ENCODE measurements at places on chromosomes 6 and 20. TPM values are rescaled to one million over a fixed set of nuclear protein-coding genes. Genes with fewer than 3 reads are reported as not detected.

DNA sequence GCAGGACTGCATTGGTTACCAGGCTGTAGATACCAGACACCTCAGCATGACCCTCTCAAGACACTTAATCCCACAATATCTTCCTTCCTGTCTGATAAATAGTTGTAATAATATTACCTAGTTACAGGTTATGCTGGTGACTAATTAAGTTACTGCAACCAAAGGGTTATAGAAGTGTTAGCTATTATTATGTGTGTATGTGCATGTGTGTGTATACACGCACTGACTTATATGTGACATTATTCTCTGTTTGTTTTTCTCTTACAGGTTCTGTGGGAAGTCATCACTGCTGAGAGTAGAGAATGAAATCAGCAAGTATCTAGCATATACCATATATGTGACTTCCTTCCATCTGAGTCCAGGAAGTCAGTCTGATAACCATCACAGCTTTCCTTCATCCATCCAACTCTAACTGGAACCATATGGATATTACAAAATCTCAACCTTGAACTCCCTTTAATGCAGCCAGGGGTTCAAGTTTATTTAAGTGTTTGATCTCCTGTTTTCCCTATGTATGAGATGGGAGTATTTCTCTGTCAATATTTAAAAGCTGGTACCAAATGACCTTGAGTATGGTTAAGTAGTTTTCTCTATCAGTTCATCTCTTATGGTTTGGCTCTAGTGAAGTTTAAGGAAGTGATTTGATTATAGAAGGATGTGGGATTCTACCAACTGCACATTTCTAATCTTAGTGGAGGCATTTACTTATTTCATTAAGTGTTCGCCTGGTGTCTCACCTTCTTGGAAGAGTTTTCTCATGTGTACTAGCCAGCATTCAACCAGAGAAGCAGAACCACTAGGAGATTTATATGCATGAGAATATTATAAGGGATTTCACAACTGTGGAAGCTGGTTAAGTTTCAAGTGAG is 313.2 kb downstream of the HIVEP2 start:
- H3K4me3 ChIP-seq = no peak overlapping the region
- no peaks in the 10 kb centered on the region for H3K27me3 ChIP-seq
- no peak for DNase-seq
- no peaks in the 10 kb centered on the region for H3K36me3 ChIP-seq

DNA sequence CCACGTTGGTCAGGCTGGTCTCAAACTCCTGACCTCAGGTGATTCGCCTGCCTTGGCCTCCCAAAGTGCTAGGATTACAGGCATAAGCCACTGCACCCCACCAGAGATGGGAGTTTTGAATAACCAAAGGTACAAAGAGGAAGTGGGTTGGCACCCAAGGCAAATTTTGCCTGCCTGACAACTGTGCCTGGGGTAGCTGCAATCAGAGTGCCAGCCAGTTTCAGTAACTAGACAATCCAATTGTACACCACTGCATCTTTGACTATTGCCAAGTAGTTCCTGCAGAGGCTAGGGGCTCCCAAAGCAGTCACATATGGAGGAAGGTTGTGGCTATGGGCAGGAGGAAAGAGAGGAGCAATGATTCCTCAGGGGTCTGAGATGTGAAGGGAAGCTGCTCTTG is 16.6 kb downstream of the ZC3H12D start:
- H3K36me3 ChIP-seq = no peaks in the 10 kb centered on the region
- H3K4me3 ChIP-seq = no peak overlapping the region
- H3K27me3 ChIP-seq = no peaks in the 10 kb centered on the region
- DNase-seq = no peak
- H3K4me1 ChIP-seq = no peaks in the 10 kb centered on the region
- no peak overlapping the region for H3K27ac ChIP-seq

DNA sequence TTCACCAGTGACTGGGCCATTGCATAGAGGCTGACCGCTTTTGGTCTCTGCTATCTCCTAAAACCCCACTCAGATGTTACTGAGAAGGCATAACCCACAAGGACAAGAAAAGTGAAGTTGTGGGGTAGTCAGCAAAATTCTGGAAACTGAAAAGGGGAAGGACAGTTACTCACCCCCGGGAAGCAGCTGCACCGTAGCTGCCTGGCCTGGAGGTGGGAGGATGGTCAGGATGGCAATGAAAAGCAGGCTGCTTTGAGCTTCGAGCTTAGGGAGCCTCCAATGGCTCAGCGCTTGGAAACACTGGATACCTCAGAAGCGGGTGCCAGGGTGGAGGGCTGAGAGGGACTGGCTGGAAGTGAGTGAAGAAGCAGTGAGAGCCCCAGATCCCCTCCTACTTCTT is 56.0 kb downstream of the KCNK5 start:
- no peak overlapping the region for H3K4me3 ChIP-seq
- H3K27me3 ChIP-seq = no peaks in the 10 kb centered on the region
- no peaks in the 10 kb centered on the region for H3K36me3 ChIP-seq
- H3K4me1 ChIP-seq = peaks cover 10% of the 10 kb centered on the region
- no peak overlapping the region for H3K27ac ChIP-seq
- no peak for DNase-seq

- H3K27ac ChIP-seq = no peak overlapping the region
- no peak for DNase-seq
- no peak overlapping the region for H3K4me3 ChIP-seq
- H3K27me3 ChIP-seq = no peaks in the 10 kb centered on the region
- no peaks in the 10 kb centered on the region for H3K36me3 ChIP-seq
- no peaks in the 10 kb centered on the region for H3K4me1 ChIP-seq
These were observed 560.4 kb upstream of the SYNCRIP start for GRCh38 chr6:86203044-86203443.

DNA sequence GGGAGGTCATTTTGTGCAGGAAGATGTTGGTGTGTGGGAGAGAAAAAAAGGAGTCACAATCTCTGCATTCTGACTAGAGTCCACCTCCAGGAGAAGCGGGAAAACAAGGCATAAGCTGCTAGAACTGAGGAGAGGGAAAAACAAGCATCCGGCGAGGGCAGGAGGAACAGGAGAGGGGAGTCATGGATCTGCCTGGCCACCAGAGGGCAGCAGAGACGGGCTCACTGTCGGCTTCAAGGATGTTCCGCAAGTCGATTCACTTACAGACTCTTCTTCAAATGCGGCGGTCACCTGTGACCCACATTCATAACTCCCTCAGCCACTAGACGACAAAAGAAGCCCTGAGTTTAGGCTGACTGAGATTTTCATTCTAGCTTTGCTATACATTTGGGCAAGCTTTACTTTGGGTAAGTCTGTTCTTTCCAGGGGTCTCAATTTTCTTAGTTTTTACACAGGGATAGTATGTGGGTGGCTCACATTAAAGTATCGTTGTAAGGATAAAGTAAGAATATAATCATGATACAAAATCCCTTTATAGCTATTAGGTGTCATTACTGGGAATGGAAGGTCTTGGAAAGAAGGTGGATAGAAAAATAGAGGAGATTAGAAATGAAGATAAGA is 6.6 kb upstream of the BTNL2 start:
- no peak overlapping the region for H3K4me3 ChIP-seq
- H3K4me1 ChIP-seq = peaks cover 9% of the 10 kb centered on the region
- no peaks in the 10 kb centered on the region for H3K36me3 ChIP-seq
- no peak for DNase-seq
- no peaks in the 10 kb centered on the region for H3K27me3 ChIP-seq

- no peak overlapping the region for H3K4me3 ChIP-seq
- no peaks in the 10 kb centered on the region for H3K36me3 ChIP-seq
- no peak for DNase-seq
These were observed 177.2 kb downstream of the CLIC5 start for GRCh38 chr6:45838451-45838850.

DNA sequence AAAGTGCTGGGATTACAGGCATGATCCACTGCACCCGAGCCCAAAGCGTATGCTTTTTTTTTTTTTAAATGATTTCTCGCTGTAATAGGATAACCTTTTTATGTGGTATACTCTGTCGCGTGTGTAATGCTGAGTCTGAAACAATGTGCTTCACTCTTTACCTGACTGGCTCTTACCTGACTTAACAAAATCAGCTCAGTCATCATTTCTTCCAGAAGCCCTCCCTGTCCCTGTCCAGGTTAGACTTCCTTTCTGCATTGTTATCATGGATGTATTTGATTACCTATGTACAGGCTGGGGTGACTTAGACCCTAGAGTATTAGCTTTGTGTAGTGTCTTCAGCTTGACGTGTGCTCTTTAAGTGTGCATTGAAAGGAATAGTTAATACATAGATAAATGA is 67.1 kb downstream of the NCOA7 start:
- no peak overlapping the region for H3K27ac ChIP-seq
- H3K36me3 ChIP-seq = no peaks in the 10 kb centered on the region
- DNase-seq = no peak
- no peak overlapping the region for H3K4me3 ChIP-seq
- no peaks in the 10 kb centered on the region for H3K27me3 ChIP-seq

GRCh38 chr20:48684501-48685041 is 143.2 kb downstream of the PREX1 start:
- peaks cover 75% of the 10 kb centered on the region for H3K4me1 ChIP-seq
- no peak for DNase-seq
- H3K27me3 ChIP-seq = no peaks in the 10 kb centered on the region
- H3K4me3 ChIP-seq = no peak overlapping the region
- H3K27ac ChIP-seq = peak overlapping the region; percentile 45

Gene GINS1
- total RNA-seq = 0.20 TPM

GRCh38 chr20:43446361-43446879 is 11.3 kb upstream of the SRSF6 start:
- no peak for DNase-seq
- no peak overlapping the region for H3K4me3 ChIP-seq
- peaks cover 7% of the 10 kb centered on the region for H3K4me1 ChIP-seq

Gene CSE1L
- 38.5 TPM for total RNA-seq

Gene CEP85L
- 7.5 TPM for total RNA-seq

DNA sequence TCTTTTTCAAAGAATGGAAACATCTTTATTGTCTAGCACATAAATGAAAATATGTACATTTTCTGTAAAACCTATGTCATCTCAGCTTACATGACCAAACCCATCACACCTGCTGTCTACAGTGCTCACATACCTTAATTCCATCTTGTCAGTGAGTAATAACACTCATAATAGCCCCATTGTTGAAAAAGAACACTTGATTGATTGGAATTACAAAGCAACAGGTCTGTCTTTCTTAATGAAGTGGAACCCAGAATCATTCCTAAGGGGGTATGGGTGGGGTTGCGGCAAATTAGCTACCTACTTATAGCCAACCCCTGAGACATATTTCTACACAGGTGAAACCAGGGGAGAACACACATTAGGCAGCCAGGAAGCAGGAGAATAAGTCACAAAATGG is 20.2 kb downstream of the ADGRF4 start:
- H3K36me3 ChIP-seq = no peaks in the 10 kb centered on the region
- no peaks in the 10 kb centered on the region for H3K4me1 ChIP-seq
- no peak overlapping the region for H3K27ac ChIP-seq

- DNase-seq = no peak
- no peak overlapping the region for H3K4me3 ChIP-seq
- peaks cover 21% of the 10 kb centered on the region for H3K36me3 ChIP-seq
- no peak overlapping the region for H3K27ac ChIP-seq
- H3K4me1 ChIP-seq = peaks cover 35% of the 10 kb centered on the region
These were observed 3.2 kb downstream of the SNX21 start for GRCh38 chr20:45836841-45837240.

- no peaks in the 10 kb centered on the region for H3K4me1 ChIP-seq
- H3K4me3 ChIP-seq = no peak overlapping the region
- no peaks in the 10 kb centered on the region for H3K27me3 ChIP-seq
- H3K36me3 ChIP-seq = no peaks in the 10 kb centered on the region
- no peak for DNase-seq
These were observed 29.4 kb downstream of the THBS2 start for GRCh38 chr6:169224185-169224695.

DNA sequence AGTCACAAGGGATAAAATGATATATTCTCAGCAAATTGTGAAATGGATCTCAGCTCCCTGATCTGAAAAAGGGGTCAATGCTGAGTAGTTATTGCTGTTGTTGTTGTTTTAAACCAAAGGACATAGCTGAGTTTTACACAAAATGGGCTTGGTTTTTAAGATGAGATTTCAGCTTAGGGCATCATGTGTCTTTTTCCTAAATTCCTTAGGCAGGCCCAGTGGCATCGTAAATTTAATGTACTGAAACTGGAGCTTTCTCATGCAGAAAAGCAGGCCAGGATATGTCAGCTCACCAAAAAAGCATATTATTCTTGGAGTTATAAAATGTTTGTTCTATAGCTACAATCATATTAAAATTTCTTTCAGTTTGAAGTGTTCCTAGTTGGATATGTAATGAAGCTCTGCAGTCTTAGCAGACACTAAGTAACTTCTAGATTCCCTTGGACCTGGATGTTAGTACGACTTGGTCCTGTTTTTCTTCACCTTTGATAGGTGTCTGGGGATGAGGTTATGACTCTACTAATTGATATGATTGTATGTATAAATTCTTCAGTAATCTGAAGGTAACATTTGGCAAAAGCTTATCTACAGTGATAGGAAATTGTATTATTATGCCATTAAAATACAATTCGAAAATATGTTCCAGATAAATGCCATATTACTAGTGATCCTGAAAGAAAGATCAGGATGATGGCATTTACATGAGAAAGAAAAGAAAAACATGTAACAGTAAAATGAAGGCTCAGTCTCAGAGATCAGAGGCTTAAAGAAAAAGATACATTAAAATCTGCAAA is 663.3 kb downstream of the RFPL4B start:
- no peak overlapping the region for H3K4me3 ChIP-seq
- H3K36me3 ChIP-seq = no peaks in the 10 kb centered on the region
- H3K27me3 ChIP-seq = no peaks in the 10 kb centered on the region
- H3K4me1 ChIP-seq = no peaks in the 10 kb centered on the region
- no peak overlapping the region for H3K27ac ChIP-seq

GRCh38 chr20:36467076-36467999 is 74.0 kb upstream of the MYL9 start:
- no peaks in the 10 kb centered on the region for H3K27me3 ChIP-seq
- H3K36me3 ChIP-seq = no peaks in the 10 kb centered on the region
- no peak for DNase-seq

- no peaks in the 10 kb centered on the region for H3K4me1 ChIP-seq
- H3K27me3 ChIP-seq = no peaks in the 10 kb centered on the region
- no peak overlapping the region for H3K4me3 ChIP-seq
- peak; percentile 30 for DNase-seq
These were observed 17.7 kb downstream of the TGM6 start for GRCh38 chr20:2398449-2398848.

- no peaks in the 10 kb centered on the region for H3K27me3 ChIP-seq
- no peaks in the 10 kb centered on the region for H3K36me3 ChIP-seq
- H3K4me3 ChIP-seq = no peak overlapping the region
- H3K4me1 ChIP-seq = no peaks in the 10 kb centered on the region
- no peak overlapping the region for H3K27ac ChIP-seq
These were observed 163.0 kb downstream of the OPN5 start for GRCh38 chr6:47944846-47945245.

GRCh38 chr6:144462058-144462457 is 176.9 kb downstream of the UTRN start:
- no peak for DNase-seq
- no peak overlapping the region for H3K4me3 ChIP-seq
- H3K36me3 ChIP-seq = peaks cover 81% of the 10 kb centered on the region
